Frontal cortex (tissue), 4 donors: ENCODE measurements at places on chromosomes 5 and 9.

DNA sequence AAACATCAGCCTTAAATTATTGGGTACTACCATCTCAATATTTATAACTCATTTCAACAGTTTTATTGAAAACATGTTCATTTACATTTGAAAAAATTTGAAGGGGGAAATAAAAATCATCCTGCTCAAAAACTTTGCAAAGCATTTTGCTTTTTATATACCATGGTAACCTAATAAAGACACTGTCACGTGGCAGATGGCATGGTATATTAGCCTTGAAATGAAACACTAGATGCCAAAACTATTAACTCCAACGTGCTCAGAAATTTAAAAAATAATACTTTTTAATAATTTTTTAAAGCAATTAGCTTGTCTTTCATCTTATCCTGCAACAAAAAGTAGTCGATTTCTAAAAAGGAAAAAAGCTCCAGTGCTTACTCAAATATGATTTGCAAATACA, 88.6 kb upstream of the NFIB start:
- no peak for DNase-seq

- no peak for DNase-seq
Measured at GRCh38 chr9:71681708-71682272, 86.5 kb downstream of the CEMIP2 start.

- no peak for DNase-seq
Measured at GRCh38 chr5:78234804-78235203, 59.7 kb downstream of the AP3B1 start.

DNA sequence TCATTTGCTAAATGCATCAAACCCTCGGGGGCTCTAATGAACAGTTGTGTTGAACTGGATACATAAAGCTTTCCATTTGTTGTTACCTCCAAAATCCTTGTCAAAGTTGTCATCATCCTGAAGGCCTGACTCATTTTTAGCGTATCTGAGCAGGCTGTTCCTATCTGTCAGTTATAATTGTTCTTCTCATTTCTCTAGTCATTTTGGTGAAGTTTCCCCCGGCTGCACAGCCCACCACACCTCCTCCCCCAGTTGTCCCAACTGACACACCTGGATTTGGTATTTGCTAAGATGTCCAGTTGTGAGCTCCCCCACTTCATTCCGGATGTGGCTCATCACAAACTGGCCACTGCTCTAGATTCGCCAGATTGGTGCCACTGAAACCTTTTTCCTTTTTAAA, 27.7 kb downstream of the ZFAND5 start:
- DNase-seq: no peak

- no peak for DNase-seq
Measured at GRCh38 chr9:20084125-20084524, 295.3 kb upstream of the SLC24A2 start.

- DNase-seq: peak; percentile 73
Measured at GRCh38 chr9:133117271-133118178, 3.5 kb downstream of the RALGDS start.

GRCh38 chr5:174693697-174694385, 30.5 kb upstream of the MSX2 start:
- DNase-seq: no peak

GRCh38 chr9:93920131-93920800, 34.9 kb downstream of the BARX1 start:
- DNase-seq: no peak

GRCh38 chr9:130698514-130698913, 4.9 kb downstream of the EXOSC2 start:
- no peak for DNase-seq

GRCh38 chr5:1743061-1743768, 56.4 kb downstream of the MRPL36 start:
- DNase-seq: no peak

DNA sequence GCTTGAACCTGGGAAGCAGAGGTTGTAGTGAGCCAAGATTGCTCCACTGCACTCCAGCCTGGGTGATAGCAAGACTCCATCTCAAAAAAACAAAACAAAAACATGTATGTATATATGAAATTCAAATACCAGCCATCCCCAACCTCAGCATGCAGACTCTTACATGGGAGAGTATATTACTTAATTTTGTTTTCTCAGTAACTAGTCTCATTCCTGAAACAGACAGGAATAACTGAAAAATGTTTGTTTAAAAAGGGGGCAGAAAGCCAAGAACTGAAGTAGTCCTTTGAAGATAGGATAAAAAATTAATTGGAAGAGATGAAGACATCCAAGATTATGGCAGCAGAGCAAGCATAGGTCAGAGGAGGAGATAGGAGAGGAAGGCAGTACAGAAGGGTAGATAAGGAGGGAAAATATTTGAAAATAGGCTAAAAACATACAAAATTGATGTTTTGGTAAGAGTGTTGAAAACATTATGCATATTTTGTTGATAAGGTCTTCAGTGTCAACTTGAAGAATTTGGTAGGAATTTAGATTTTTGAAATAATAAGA, 309.9 kb downstream of the MAT2B start:
- DNase-seq: no peak
